Cerebellar cortex (tissue), 1 donor: ENCODE measurements at places on chromosomes 11 and 22.

- DNase-seq = no peak
Observed at GRCh38 chr11:29634244-29634643, 382.6 kb downstream of the KCNA4 start.

- DNase-seq = no peak
Observed at GRCh38 chr11:92455210-92455790, 230.7 kb downstream of the FAT3 start.

GRCh38 chr11:1109918-1110705, 35.4 kb downstream of the MUC2 start:
- no peak for DNase-seq

- no peak for DNase-seq
Observed at GRCh38 chr22:50437511-50438304, 37.1 kb downstream of the SBF1 start.

DNA sequence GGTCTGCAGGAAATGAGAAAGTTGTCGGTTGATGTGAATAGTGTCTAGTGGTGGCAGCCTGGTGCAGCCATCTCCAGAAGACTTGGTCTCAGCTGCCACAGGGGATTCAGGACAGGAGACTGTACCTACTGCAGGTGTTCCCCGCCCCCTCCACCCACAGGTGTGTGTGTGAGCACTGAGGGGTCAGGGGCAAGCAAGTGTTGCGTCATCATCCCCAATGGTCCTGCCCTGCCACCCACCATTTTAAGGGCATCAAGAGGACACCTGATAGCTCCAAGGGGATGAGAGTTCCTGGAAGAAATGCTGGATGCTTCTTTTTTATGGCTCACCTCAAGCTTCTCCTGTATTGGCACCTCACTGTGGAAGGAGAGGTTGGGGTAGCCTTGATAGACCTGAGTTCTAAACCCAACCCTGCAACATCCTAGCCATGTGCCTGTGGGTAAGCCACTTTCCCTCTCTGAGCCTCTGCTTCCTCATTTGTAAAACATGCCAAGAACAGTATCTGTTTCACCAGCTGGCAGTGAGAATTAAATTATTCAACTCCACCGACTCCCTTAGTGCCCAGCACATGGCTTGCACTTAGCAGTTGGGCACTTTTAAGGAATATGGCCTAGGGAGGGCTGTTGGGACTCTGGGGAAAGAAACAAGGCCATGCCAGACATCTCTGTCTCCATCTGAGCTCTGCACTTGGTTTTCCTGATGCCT, 6.1 kb downstream of the C11orf91 start:
- no peak for DNase-seq
